ENCODE measurements at places on chromosomes 5 and 9. TPM values are rescaled to one million over a fixed set of nuclear protein-coding genes. Genes with fewer than 3 reads are reported as not detected.

The AP3S1 gene
- 63.3 TPM for total RNA-seq

The TEX48 gene
- total RNA-seq: not detected

The PCSK1 gene
- 0.07 TPM for total RNA-seq

The AGTPBP1 gene
- total RNA-seq: 48.3 TPM

The IL4 gene
- total RNA-seq: not detected

The TMEM171 gene
- 22.8 TPM for total RNA-seq

The SPINK7 gene
- not detected for total RNA-seq

- no peak overlapping the region for H3K4me3 ChIP-seq
- H3K27me3 ChIP-seq: no peaks in the 10 kb centered on the region
- H3K36me3 ChIP-seq: no peaks in the 10 kb centered on the region
- no peak overlapping the region for H3K27ac ChIP-seq
- H3K4me1 ChIP-seq: no peaks in the 10 kb centered on the region
- no peak for DNase-seq
Observed at GRCh38 chr9:135693265-135693664, 6.0 kb downstream of the SOHLH1 start.

DNA sequence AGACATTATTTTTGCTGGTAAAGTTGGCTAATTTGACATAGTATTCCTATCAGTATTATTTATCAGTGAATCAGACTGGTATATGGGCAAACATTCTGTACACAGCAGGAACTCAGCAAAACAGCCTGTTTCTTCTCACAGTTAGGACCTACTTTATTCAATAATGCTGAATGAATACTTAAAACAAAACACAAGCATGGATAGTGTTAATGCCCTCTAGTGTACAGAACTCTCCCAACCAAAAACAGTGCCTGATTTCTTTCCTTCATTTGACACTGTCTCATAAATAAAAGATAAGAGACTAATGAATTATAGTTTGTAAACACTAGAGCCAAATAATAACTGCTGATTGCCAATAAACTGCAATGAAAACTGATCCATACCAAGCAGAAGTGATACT, 1113.3 kb downstream of the PTPRD start:
- no peak for DNase-seq
- H3K27ac ChIP-seq: no peak overlapping the region
- no peaks in the 10 kb centered on the region for H3K27me3 ChIP-seq
- H3K36me3 ChIP-seq: no peaks in the 10 kb centered on the region
- no peaks in the 10 kb centered on the region for H3K4me1 ChIP-seq
- H3K4me3 ChIP-seq: no peak overlapping the region

DNA sequence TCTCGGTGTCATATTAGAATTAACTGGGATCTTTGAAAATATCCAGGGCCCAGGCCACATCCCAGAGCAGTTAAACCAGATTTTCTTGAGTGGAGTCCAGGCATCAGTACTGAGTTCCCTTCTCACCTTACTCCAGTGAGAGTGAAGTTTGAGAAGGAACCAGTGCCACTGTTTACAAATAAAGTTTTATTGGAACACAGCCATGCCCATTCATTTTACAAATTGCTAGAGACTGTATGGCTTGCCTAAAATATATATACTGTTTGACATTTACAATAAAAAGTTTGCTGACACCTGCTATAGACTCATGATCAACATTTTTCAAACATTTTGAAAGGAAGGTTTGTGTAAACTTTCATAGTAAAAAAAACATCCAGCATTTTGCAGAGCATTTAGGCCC, 63.7 kb upstream of the DMRT3 start:
- DNase-seq: no peak
- no peak overlapping the region for H3K27ac ChIP-seq
- H3K4me1 ChIP-seq: no peaks in the 10 kb centered on the region

- no peak overlapping the region for H3K27ac ChIP-seq
- H3K27me3 ChIP-seq: peaks cover 9% of the 10 kb centered on the region
- no peaks in the 10 kb centered on the region for H3K4me1 ChIP-seq
- H3K36me3 ChIP-seq: no peaks in the 10 kb centered on the region
- DNase-seq: no peak
Observed at GRCh38 chr5:176172246-176172645, 66.0 kb upstream of the SIMC1 start.

DNA sequence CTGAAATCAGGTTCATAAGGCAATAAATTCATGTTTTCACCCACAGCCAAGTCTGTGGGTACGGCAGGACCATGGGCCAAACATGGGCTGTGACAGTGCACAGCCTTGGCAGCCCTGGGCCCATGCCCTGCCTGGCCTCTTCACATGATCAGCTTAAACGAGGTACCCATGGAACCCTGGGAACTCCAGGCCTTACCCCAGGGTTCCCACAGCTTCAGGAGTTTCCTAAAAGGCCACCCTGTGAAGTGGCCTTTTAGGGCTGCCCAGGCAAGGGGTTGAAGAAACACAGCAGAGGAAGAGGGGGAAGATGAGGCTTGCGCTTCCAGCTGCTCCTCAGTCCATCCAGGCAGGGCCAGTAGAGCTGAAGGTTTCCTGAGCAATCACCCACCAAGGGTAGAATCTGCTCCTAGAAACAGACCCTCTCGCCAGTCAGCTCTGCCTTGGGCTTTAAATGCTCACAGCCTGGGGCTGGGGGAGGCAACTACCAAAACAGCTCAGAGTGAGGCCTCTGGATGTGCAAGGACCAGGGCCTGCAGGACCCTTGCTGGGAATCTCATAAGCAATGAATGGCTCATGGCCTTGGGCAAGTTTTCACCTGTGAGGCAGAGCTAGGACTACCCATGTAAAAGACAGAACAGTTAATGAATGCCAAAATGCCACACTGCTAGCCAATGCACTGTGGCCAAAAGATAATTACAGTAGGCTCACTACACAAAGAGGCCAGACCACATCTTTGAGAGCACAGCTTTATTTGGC, 79.3 kb upstream of the LRRTM2 start:
- no peak overlapping the region for H3K27ac ChIP-seq
- H3K27me3 ChIP-seq: no peaks in the 10 kb centered on the region
- DNase-seq: peak; percentile 58
- peaks cover 36% of the 10 kb centered on the region for H3K4me1 ChIP-seq
- no peaks in the 10 kb centered on the region for H3K36me3 ChIP-seq

DNA sequence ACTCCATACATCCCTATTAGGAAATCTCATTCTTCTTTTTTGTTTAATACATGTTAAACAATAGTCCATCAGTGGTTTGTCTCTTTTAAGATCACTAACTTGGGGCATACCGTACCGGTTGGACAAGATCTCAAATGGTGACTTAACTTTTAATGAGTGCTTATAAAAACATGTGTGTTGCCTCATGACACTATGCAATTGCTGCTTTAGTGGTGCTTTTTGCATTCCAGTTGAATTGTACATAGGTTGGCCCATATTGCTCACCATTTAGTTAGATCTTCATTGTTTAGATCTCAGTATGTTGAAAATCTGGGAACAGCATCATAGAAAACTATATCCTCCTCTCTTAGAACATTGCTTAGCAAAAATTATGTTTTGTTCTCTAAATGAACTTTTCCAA, 17.8 kb downstream of the C9orf85 start:
- no peaks in the 10 kb centered on the region for H3K27me3 ChIP-seq
- DNase-seq: no peak
- no peak overlapping the region for H3K27ac ChIP-seq
- H3K4me1 ChIP-seq: no peaks in the 10 kb centered on the region

GRCh38 chr5:52376592-52376991, 411.1 kb upstream of the ITGA1 start:
- no peak for DNase-seq
- H3K4me3 ChIP-seq: no peak overlapping the region
- H3K27ac ChIP-seq: no peak overlapping the region
- no peaks in the 10 kb centered on the region for H3K36me3 ChIP-seq

GRCh38 chr9:2624051-2624682, 2.6 kb downstream of the VLDLR start:
- no peak for DNase-seq
- H3K27ac ChIP-seq: peak overlapping the region; percentile 82
- no peaks in the 10 kb centered on the region for H3K27me3 ChIP-seq
- no peak overlapping the region for H3K4me3 ChIP-seq

DNA sequence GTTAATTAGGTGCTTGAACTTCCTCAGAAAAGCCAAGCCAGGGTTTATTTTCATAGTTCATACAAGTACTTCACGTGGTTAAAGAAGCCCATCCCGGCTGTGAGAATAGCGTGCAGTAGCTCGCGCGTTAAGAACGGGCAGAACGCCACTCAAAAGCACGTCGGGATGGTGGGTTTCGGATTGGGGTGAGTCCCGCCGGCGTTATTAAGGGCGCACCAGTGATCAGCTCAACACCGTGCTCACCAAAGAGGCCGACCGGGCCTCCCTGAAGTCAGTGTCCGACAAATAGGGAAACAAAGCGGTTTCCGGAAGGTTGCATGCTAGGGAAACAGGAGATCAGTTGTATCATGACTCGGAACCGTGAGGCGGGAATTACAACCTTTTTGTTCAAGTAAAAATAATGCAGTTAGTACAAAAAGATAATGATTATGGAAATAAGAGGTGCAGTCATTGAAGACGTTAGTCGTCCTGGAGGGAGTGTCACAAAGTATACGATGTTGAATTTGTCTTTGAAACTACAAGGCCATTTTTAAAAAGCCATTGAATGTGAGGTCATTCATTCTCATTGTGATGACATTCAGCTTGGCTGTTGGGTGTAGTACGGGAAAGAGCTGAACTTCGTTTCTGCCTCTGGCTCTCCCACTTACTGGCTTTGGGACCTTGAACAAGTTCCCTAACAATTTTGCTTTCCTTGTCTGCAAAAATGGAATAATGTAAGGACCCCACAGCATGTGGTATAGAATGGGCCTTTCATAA, 992 bp downstream of the SETD9 start:
- H3K27me3 ChIP-seq: no peaks in the 10 kb centered on the region

DNA sequence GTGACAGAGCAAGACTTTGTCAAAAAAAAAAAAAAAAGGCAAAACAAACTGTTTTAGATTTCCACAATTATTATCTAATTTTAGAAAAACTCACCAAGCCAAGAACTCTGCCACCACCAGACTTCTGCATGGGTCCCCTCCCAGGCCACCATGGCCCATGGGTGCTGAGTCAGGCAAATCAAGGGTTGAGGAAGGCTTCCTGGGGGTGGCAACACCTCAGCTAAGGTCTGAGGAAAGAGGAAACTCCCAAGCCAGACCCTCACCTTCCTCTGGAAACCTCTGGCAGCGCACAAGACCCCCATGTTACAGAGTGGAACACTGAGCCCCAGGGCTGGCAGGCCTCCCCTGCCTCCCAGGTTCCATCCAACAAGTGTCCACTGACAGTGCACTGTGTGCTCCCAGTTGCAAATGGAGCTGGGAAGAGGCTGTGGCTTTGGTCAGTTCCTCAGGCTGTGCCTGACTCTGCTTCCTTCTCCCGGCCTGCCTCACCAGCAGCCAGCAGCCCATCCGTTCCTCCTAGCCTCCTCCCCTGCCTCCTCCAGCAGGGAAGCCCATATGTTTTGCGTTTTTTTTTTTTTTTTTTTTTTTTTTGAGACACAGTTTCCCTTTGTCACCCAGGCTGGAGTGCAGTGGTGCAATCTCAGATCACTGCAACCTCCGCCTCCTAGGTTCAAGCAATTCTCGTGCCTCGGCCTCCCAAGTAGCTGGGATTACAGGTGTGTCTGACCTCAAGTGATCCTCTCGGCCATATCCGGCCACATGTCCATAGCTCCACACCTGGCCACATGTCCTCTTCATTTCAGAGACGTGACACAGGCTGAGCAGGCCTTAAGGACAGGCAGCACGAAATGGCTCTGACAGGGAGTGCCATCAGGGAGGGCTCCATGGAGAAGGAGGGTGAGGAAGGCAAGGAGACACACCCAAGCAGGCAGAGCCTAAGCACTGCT, 3.5 kb upstream of the SUSD3 start:
- DNase-seq: no peak
- no peaks in the 10 kb centered on the region for H3K27me3 ChIP-seq
- H3K36me3 ChIP-seq: no peaks in the 10 kb centered on the region
- peaks cover 83% of the 10 kb centered on the region for H3K4me1 ChIP-seq

- no peak overlapping the region for H3K4me3 ChIP-seq
- H3K27ac ChIP-seq: no peak overlapping the region
- H3K27me3 ChIP-seq: no peaks in the 10 kb centered on the region
- DNase-seq: no peak
- H3K36me3 ChIP-seq: no peaks in the 10 kb centered on the region
- no peaks in the 10 kb centered on the region for H3K4me1 ChIP-seq
Observed at GRCh38 chr5:143968071-143968878, 156.3 kb downstream of the HMHB1 start.

DNA sequence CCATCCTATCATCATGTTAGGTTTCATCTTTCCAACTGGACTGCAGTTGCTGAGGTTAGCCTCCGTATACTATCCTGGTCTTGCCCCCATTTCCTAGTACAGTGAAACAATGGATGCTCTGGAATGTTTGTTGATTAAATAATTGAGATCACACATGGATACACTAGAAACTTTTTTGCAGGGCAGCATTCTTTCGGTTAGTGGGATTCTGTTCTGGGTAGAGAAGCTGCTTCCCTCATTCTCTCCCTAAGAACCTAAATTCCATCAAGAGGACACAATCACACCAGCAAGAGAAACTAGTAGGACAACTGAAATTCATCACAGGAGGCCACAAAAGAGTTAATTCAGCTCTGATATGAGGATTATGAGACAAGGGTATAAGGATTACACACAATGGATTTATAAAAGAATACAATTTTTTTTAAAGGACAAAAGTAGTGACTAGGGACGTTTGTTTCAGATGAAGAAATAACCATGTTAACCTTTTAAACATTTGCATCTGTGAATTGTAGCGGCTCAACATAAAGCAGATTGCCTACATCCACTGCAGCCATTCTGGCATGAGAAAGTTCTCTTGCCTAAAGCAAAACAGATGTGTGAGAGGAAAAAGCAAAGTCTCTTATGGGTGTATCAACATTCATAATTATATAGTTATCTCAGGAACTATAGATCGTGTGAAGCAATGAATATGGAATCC, 162.7 kb upstream of the LHFPL2 start:
- H3K4me1 ChIP-seq: no peaks in the 10 kb centered on the region
- no peak overlapping the region for H3K4me3 ChIP-seq
- no peak overlapping the region for H3K27ac ChIP-seq
- no peaks in the 10 kb centered on the region for H3K27me3 ChIP-seq
- no peaks in the 10 kb centered on the region for H3K36me3 ChIP-seq
- no peak for DNase-seq

- H3K27ac ChIP-seq: no peak overlapping the region
- no peaks in the 10 kb centered on the region for H3K27me3 ChIP-seq
- no peaks in the 10 kb centered on the region for H3K36me3 ChIP-seq
- no peak for DNase-seq
- H3K4me3 ChIP-seq: no peak overlapping the region
- peaks cover 7% of the 10 kb centered on the region for H3K4me1 ChIP-seq
Observed at GRCh38 chr5:76470976-76471375, 67.9 kb downstream of the IQGAP2 start.

- H3K4me3 ChIP-seq: no peak overlapping the region
- H3K27ac ChIP-seq: no peak overlapping the region
- no peaks in the 10 kb centered on the region for H3K4me1 ChIP-seq
- no peaks in the 10 kb centered on the region for H3K36me3 ChIP-seq
Observed at GRCh38 chr5:64497386-64497785, 8.4 kb upstream of the RGS7BP start.

DNA sequence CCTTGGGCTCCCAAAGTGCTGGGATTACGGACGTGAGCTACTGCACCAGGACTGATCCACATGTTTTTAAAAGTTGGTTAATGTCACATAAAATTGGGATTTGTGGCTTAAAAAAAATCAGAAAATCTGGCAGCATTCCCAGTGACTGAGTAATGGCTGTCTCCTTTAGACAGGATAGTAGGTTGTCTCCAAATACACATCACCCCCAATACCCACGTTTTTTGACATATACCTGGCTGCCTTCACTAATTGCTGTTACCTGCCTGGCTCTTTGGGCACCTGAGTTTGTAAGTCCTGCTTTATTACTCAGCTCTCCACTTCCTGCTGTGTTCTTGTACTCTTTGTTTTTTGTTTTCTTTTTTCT, 84.8 kb downstream of the KDM4C start:
- no peaks in the 10 kb centered on the region for H3K4me1 ChIP-seq
- H3K27me3 ChIP-seq: no peaks in the 10 kb centered on the region
- no peak for DNase-seq
- H3K4me3 ChIP-seq: no peak overlapping the region
- H3K36me3 ChIP-seq: peaks cover 50% of the 10 kb centered on the region

All from spleen (tissue), 13 donors.